ENCODE measurements at places on chromosomes 12 and 14. TPM values are rescaled to one million over a fixed set of nuclear protein-coding genes. Genes with fewer than 3 reads are reported as not detected.

The DDX23 gene
- 238 TPM for total RNA-seq

The SOAT2 gene
- total RNA-seq: 0.82 TPM

GRCh38 chr12:102462795-102463465 lies 17.4 kb downstream of the IGF1 start:
- H3K27me3 ChIP-seq: no peaks in the 10 kb centered on the region
- no peaks in the 10 kb centered on the region for H3K36me3 ChIP-seq
- peak overlapping the region; percentile 46 for H3K27ac ChIP-seq
- DNase-seq: no peak
- H3K4me1 ChIP-seq: no peaks in the 10 kb centered on the region
- H3K4me3 ChIP-seq: no peak overlapping the region

GRCh38 chr12:44875954-44876543 lies at the start of gene NELL2:
Gene NELL2, minus strand, starts transcription at chr12:44876315. Its CDS starts 446 bp downstream, at chr12:44875869.
- DNase-seq: no peak
- no peaks in the 10 kb centered on the region for H3K27me3 ChIP-seq
- peaks cover 8% of the 10 kb centered on the region for H3K4me1 ChIP-seq
- H3K4me3 ChIP-seq: peak within 1 kb of the TSS; percentile 34

GRCh38 chr14:50471838-50472465 lies 60.4 kb downstream of the MAP4K5 start:
- no peak for DNase-seq
- no peaks in the 10 kb centered on the region for H3K36me3 ChIP-seq
- H3K27me3 ChIP-seq: no peaks in the 10 kb centered on the region
- H3K27ac ChIP-seq: no peak overlapping the region
- H3K4me3 ChIP-seq: no peak overlapping the region

DNA sequence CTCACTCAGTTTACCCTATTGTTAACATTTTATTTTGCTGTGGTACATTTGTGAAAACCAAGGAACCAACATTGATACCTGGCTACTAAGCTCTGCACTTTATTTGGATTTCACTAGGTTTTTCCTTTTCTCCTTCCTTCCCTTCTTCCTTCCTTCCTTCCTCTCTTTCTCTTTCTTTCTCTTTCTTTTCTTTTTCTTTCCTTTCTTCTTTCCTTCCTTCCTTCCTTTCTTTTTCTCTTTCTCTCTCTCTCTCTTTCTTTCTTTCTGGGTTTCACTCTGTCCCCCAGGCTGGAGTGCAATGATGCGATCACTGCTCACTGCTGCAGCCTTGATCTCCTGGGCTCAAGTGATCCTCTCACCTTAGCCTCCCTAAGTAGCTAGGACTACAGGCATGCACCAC lies 29.1 kb upstream of the TMEM263 start:
- H3K27me3 ChIP-seq: no peaks in the 10 kb centered on the region
- DNase-seq: no peak
- H3K4me3 ChIP-seq: no peak overlapping the region
- H3K27ac ChIP-seq: no peak overlapping the region

- H3K27me3 ChIP-seq: no peaks in the 10 kb centered on the region
- H3K4me1 ChIP-seq: no peaks in the 10 kb centered on the region
- H3K27ac ChIP-seq: no peak overlapping the region
- no peak overlapping the region for H3K4me3 ChIP-seq
Observed at GRCh38 chr12:3574986-3575385, 84.0 kb downstream of the PRMT8 start.

DNA sequence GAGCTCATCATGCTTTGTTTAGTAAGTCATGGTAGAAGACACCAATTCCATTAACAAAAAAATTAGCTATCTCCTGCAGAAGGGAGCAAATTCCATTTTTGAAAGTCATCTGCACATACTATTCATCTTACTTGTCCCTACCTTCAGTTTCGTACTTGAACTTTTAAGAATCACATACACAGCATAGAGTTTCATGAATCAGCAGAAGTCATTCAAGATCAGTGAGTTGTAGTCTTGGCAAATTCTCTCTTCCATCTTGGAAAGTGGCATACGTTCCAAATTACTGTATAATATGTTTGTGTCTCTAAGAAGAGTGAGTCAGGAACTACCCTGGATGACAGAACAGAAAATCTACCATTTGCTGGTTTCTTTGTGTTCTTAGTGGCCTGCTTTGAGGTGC lies 14.1 kb downstream of the VRK1 start:
- DNase-seq: no peak
- no peaks in the 10 kb centered on the region for H3K36me3 ChIP-seq
- no peak overlapping the region for H3K4me3 ChIP-seq
- H3K27me3 ChIP-seq: no peaks in the 10 kb centered on the region

DNA sequence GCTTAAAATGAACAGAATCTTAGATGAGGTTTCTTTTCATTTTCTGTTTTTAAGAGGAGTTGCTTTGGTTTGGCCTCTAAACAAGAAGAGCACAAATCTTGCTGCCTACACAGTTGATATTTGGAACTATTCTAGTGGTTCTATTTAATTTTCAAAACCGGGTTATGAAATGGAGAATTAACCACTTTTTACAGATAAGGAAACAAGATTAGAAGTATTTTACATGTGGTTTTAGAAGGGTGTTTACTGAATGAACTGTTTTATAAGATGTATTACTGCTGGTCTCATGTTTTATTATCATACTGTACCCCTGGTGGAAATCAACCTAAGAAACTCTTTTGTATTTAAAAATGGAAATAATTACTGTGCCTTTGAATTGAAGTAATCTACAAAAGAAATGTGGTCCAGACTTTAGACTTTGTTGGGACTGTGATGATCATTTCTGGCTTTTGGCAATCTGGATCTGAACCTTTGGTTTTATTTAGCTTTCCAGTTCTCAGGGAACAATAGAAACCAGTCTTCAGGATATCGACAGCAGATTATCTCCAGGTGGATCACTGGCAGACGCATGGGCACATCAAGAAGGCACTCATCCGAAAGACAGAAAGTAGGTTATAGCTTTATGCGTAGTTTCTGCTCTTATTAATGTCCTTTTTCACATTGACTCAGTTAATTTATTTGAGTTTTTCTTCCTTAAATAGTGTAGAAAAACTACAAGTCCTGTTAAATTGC lies 43.2 kb downstream of the TBK1 start:
- H3K27ac ChIP-seq: no peak overlapping the region
- H3K4me1 ChIP-seq: no peaks in the 10 kb centered on the region
- H3K27me3 ChIP-seq: no peaks in the 10 kb centered on the region
- no peaks in the 10 kb centered on the region for H3K36me3 ChIP-seq
- no peak for DNase-seq

The P2RX2 gene
- total RNA-seq: not detected

DNA sequence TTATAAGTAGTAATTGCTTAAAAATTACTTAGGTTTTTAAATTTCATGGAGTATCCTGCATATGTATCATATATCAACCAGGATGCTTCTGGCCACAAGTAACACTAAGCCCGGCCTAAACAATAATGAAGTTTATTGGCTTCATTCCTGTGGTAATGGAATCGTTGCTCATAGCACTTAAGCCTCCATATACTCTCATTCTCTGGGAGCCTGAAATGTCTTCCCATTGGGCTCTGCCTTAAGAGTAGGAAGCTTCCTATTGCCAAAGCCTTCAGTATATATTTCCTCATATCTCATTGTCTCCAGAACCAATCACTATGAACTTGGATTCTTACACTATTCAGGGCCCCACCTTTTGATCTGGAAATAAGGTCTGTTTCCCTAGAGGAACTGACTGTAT lies 83.8 kb upstream of the DNM1L start:
- DNase-seq: no peak
- no peaks in the 10 kb centered on the region for H3K36me3 ChIP-seq
- no peak overlapping the region for H3K27ac ChIP-seq
- H3K4me1 ChIP-seq: no peaks in the 10 kb centered on the region
- no peak overlapping the region for H3K4me3 ChIP-seq

DNA sequence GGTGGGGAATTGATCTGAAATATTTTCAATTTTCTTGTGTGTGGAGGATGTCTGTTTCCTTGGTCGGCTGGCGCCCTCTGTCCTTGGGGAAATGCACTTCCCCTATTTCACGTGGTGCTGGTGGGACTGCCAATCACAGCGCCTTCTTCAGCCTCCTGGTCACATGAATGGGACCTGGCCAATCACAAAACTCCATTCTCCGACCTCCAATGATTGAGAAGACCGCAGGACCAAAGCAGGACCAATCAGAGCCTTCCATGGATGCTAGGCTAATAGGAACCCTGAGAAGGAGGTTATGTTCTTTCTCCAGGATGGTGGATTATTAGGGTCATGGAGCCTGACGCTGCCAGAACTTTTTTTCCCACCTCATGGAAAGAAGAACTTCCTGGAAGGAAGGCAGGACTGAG lies 188.7 kb downstream of the TTC8 start:
- H3K27ac ChIP-seq: no peak overlapping the region
- H3K36me3 ChIP-seq: no peaks in the 10 kb centered on the region
- H3K4me1 ChIP-seq: no peaks in the 10 kb centered on the region
- no peak overlapping the region for H3K4me3 ChIP-seq

The DEPDC4 gene
- 1.2 TPM for total RNA-seq

GRCh38 chr14:105738638-105739037 lies 212.3 kb downstream of the TMEM121 start:
- no peak overlapping the region for H3K27ac ChIP-seq
- no peaks in the 10 kb centered on the region for H3K4me1 ChIP-seq
- H3K36me3 ChIP-seq: no peaks in the 10 kb centered on the region

The RNASE1 gene
- 299 TPM for total RNA-seq

DNA sequence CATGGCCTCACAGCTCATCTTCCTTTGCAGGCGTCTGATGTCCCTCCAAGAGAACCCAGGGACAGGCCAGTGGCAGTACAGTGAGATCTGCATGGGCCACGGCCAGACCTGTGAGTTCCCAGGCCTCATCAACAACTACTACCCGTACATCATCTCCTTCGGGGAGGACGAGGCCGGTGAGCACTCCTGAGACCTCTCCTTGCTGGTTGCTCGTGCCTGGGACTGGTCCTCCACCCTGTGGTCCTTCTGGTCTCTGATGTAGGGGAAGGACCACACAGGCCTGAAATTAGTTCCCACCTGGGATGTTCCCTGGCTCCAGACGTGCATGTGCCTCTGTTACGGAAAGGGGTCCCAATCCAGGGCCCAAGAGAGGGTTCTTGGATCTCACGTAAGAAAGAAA lies 17.9 kb downstream of the HHIPL1 start:
- no peak overlapping the region for H3K4me3 ChIP-seq
- H3K27ac ChIP-seq: no peak overlapping the region
- H3K36me3 ChIP-seq: no peaks in the 10 kb centered on the region
- H3K4me1 ChIP-seq: no peaks in the 10 kb centered on the region

DNA sequence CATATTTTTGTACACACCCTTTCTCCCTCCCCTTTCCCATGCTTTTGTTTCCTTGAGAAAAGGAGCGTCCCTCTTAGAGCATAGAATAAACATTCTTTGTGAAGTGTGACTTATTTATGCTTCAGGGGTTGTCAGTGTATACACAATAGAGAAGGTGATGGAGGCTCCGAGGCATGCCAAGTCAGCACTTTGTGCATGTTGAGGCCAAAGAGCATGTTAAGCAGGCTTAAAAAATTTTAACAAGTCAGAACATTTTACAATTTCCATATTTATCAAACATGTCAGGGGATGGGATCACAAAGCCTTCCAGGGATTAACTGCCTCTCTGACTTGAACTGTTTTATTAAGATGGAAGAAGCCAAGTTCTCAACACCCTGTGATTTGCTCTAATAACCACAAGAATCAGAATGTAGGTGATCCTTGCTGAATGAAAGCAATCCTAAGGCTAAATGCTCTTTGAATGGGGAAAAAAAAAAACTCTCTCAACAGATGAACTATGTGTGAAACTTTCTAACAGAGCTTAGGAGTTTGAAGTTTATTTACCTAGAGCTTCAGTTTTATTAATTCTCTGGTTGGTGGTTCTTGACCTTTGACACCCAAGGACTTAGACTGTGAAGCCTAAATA lies 223.1 kb downstream of the RAD51B start:
- no peaks in the 10 kb centered on the region for H3K27me3 ChIP-seq
- DNase-seq: no peak
- no peak overlapping the region for H3K4me3 ChIP-seq
- H3K4me1 ChIP-seq: peaks cover 6% of the 10 kb centered on the region
- peak overlapping the region; percentile 60 for H3K27ac ChIP-seq

GRCh38 chr12:65825507-65826352 lies 1.4 kb downstream of the HMGA2 start:
- no peak overlapping the region for H3K27ac ChIP-seq
- DNase-seq: no peak
- no peaks in the 10 kb centered on the region for H3K36me3 ChIP-seq

GRCh38 chr14:55416866-55417265 lies 5.2 kb upstream of the ATG14 start:
- DNase-seq: no peak
- H3K36me3 ChIP-seq: no peaks in the 10 kb centered on the region
- H3K27me3 ChIP-seq: no peaks in the 10 kb centered on the region
- H3K4me3 ChIP-seq: no peak overlapping the region
- no peak overlapping the region for H3K27ac ChIP-seq

The NPAS3 gene
- total RNA-seq: 3.5 TPM

GRCh38 chr14:54600717-54601109 lies 33.8 kb downstream of the SAMD4A start:
- DNase-seq: no peak
- H3K27me3 ChIP-seq: no peaks in the 10 kb centered on the region
- H3K4me3 ChIP-seq: no peak overlapping the region

GRCh38 chr14:50533241-50533705 lies 904 bp upstream of the MAP4K5 start:
- peaks cover 11% of the 10 kb centered on the region for H3K4me1 ChIP-seq
- H3K36me3 ChIP-seq: no peaks in the 10 kb centered on the region
- H3K27me3 ChIP-seq: no peaks in the 10 kb centered on the region

GRCh38 chr12:12716151-12716792 lies 896 bp upstream of the CDKN1B start:
- DNase-seq: no peak
- H3K4me3 ChIP-seq: peak overlapping the region; percentile 99
- H3K27ac ChIP-seq: peak overlapping the region; percentile 100

- peaks cover 7% of the 10 kb centered on the region for H3K4me1 ChIP-seq
- H3K4me3 ChIP-seq: peak overlapping the region; percentile 79
- no peak for DNase-seq
- H3K27me3 ChIP-seq: no peaks in the 10 kb centered on the region
Observed at GRCh38 chr14:75282170-75282554, 3.5 kb downstream of the FOS start.

The SLC38A4 gene
- 1.5 TPM for total RNA-seq

The ACVRL1 gene
- 161 TPM for total RNA-seq

The BCL2L2 gene
- total RNA-seq: 16.7 TPM

The PRPH gene
- 4.7 TPM for total RNA-seq

GRCh38 chr14:54640506-54640905 lies 73.6 kb downstream of the SAMD4A start:
- H3K4me3 ChIP-seq: no peak overlapping the region
- DNase-seq: no peak

Data from uterus (tissue), 4 donors.